ENCODE measurements at places on chromosomes 5 and 9. TPM values are rescaled to one million over a fixed set of nuclear protein-coding genes. Genes with fewer than 3 reads are reported as not detected.

DNA sequence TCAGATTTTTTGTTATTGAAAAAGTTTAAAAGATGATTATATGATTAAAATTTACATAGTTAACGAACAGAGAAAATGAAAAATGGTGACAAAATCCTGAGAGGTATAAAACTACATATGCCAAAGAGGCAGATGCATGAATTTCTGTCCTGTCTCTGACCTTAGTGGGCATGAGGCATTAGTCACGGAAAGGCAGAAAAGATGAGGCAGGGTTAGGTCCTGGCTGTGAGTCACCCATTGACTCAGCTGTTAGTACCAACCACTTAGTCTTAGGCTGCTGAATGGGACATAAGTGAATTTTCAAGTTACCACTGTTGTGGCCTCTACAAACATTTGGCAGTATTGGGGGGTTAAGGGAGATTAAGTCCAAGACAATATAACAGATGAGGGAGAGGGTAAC lies 33.1 kb downstream of the RASA1 start:
- DNase-seq: no peak

- no peak for DNase-seq
Observed at GRCh38 chr9:117189121-117189520, 225.7 kb downstream of the ASTN2 start.

DNA sequence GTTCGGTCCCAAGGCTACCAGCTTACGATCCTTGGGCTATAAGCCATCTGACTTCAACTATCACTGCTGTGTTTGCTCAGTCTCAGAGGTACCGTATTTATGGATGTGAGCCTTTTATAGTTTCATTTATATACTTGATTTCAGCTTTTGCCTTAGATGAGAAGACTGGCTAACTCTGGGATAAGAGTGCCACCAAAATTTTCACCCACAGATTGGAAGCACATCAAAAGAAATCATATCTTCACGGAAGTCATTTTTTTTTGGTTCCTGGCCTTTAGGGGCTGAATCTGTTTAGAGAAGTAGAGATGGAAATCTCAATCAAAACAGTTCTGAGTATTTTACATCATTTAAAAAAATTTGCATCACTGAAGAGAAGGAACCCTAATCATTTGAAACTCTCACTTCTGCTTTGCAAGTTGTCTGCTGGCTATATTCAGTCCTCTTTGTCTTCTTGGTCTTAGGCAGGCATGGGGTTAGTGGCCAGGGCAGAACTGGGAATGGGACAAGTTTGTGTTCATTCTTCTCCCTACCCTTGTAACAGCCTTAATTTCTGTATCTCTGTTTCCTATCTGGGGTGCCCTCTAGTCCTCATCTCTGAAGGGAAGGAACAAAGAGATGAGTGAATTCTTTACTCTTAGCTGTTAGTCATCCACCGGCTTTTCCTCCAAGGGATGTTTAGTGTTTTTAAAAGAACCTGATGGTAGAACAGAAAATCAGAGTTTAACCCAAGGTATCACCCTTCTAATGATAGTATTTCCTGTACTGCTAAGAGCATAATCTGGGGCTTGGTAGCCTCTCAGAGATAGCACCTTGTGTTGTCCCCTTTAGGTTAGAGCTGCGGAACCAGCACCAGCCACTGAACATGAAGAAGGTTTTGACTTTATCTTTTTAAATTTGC lies 14.1 kb upstream of the TNFAIP8 start:
- DNase-seq: no peak

GRCh38 chr9:18849270-18849669 lies 183.7 kb downstream of the SAXO1 start:
- DNase-seq: no peak

Gene PCDHGA3
- total RNA-seq: 0.92 TPM

Gene TNFSF15
- total RNA-seq: 0.09 TPM

Gene RANBP17
- total RNA-seq: 27.4 TPM
